Activated T-cell treated with anti-CD3 and anti-CD28 coated beads, Interleukin-2, amount 50 U/mL, for 1 hour (primary cell): ENCODE measurements at places on chromosomes 7 and 10.

GRCh38 chr10:94027197-94027596, 33.5 kb downstream of the PLCE1 start:
- no peak for DNase-seq

DNA sequence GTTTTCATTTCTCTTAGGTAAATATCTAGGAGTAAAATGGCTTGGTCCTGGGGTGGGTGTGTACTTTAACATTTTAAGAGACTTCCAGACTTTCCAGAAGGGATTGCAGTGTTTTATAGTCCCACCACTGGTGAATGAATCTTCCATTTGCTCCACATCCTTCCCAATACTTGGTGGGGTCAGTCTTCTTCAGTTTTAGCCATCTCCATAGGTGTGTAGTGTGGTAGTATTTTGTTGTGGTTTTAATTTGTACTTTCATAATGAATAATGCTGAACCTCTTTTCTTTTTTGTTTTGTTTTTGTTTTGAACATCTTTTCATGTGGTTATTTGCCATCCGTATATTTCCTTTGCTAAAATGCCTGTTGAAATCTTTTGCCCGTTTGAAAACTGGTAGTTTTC, 86.4 kb downstream of the ANKRD61 start:
- DNase-seq = no peak

DNA sequence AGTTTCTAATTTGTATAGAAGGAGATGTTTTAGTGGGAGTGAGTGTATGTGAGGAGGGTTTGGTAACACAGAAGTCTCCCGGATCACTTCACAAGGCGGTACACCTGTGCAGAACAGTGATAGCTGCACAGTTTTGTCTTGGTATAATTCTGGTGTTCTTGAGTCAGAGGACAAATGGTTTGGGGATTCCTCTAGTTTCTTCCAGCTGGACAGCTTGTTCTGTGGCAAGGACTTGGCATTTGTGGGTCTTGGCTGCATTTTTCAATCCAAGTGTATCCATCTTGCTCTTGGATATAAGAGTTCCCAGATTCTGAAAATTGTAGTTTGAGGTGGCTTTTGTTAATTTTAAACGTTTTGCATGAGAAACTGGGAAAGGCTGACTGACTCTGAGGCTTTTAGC, 135.7 kb downstream of the AHR start:
- no peak for DNase-seq

- no peak for DNase-seq
Observed at GRCh38 chr10:120403109-120403508, 53.9 kb upstream of the PLPP4 start.

DNA sequence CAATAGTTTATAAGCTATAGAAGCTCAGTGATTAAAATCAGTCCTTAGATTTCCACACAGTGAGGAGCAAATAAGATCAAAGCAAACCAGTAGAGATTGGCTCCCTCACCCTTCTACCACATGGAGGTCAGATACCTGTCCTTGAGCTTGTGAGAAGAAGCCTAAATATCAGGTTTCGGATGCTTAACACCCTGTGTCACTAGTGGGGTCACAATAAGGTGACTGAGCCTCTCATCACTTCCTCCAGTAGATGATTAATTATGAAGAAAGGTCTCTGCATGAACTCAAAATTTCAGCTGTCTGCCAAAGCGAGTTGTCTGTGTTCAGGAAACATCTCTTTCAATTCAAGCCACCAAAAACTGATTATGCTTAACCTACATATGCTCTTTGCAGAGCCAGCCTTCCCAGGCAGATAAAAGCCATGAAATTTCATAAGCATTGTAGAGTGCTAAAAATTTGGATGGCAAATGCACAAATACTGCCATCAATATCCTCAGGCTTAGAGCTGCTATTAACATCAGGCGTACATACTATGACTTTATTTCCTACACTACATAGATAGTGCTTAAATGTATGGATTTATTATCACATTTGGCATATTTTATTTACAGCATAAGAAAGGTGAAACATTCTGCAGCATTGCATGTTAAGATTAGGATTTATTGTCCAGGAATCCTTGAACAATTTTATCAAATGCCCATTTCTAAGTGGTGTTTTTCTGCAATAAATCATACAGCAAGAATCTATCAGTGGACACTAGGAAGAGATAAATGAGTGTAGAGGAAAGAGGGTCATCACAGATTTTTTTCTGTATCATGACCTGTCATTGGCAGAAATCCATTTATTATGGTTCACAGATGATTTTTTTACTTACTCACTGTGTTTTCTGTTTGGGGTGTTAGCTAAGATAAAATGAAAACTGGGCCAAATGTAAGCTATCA, 285.1 kb upstream of the SP8 start:
- no peak for DNase-seq

DNA sequence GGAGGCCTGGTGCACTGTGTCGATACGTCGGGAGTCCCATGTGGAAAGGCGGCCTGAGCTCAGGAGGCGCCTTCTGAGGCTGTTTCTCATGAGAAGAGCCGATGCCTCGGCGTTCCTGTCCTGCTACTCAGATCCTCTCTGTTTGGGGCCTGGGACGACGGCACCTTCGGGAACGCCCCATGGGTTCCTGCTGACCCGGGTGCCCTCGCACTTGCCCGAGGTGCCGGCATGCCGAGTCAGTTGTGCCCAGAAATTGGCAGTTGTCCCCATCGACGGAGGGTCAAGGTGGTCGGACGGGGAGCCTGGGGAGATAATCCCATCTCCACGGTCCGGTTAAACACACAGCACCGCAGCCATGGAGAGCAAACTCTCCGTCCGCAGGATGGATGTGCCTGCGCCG, 33.0 kb downstream of the NKX6-2 start:
- no peak for DNase-seq

GRCh38 chr10:47050618-47051455, 139.6 kb downstream of the PTPN20 start:
- DNase-seq = no peak

DNA sequence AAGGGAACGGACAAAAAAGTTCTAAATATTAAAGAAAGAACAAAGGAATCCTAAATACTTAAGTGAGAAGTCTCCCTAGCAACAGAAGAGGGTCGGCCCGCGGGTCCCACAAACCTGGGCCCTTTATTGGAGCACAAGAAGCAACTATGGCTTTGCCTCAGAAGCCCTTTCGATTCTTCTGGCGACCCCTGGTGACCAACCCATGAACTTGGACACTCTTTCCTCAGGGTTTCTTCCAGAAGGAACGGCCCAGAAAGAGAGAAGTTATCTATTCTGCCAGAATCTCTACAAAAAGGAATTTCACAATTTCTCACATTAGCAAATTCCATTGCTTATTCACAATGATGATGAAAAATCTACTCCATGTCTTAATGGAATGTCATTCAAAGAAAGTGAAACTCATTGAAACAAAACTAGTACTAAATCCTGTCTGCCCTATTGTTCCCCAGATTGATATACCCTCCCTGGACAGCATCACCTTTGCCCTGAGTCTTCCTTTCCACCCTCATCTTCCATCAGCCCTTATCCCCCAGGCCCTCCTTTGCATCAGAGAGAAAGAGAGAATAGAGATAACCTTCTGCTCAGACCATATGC, 43.7 kb downstream of the CPVL start:
- DNase-seq = peak; percentile 36

- DNase-seq = no peak
Observed at GRCh38 chr10:97687785-97688781, 1.0 kb upstream of the AVPI1 start.

GRCh38 chr10:118729641-118730258, 25.0 kb downstream of the CACUL1 start:
- no peak for DNase-seq

- DNase-seq = no peak
Observed at GRCh38 chr10:21744223-21744622, 210.2 kb downstream of the MLLT10 start.

DNA sequence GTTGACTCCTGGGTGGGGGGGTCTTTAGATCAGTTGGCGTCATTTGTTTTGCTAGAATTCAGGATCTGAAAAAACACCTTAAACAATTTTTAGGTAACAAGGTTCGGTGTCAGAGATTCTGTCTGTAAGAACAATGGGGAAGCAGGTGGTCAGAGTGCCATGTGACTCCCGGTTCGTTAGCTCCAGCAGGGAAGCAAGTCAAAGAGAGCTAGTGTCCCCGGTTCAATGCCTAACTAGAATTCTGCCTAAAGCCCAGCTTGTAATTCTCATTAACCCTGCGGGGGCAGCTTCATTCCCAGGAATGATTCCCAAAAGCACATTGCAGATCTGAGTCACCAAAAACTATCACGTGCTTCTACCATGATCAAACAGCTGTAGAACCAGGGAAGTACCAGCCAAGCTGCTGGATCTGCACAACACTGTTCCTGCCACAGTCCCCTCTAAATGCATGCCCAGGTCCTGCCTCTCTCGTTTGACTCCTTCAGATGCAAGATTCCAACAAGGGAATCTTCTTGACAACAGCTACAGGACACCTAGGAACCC, 664.3 kb upstream of the CELF2 start:
- DNase-seq = no peak

- DNase-seq = no peak
Observed at GRCh38 chr7:90345595-90346335, 751 bp upstream of the GTPBP10 start.

DNA sequence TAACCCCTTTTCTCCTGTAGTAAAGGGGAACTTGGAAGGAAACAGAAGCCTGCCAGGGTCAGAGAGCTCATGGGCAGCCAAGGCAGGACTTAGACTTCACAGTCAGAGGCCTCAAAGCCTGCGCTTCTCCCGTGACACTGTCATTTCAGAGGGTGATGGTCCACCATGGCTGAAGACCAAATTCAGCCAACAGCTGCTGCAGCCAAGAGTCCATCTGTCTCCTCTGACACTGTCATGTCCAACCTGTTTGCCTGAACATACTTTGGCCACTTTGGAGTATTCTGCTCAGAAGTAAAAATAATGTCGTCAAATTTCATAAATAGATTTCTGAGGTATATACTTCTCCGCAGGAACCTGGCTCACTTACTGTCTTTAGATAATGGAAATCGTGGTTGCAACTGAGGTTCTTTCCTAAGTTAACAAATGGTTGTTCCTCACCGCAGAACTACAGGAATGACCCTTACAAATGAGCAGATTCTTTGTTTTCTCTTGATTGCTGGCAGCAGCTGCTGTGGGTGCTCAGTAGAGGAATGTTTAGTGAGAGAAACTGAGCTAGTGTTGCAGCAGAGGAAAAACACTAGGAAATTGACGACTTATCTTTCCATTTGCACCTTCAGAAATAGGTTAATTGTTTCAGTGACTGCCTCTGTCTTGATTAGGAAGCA, 626.5 kb downstream of the SDK1 start:
- DNase-seq = no peak

DNA sequence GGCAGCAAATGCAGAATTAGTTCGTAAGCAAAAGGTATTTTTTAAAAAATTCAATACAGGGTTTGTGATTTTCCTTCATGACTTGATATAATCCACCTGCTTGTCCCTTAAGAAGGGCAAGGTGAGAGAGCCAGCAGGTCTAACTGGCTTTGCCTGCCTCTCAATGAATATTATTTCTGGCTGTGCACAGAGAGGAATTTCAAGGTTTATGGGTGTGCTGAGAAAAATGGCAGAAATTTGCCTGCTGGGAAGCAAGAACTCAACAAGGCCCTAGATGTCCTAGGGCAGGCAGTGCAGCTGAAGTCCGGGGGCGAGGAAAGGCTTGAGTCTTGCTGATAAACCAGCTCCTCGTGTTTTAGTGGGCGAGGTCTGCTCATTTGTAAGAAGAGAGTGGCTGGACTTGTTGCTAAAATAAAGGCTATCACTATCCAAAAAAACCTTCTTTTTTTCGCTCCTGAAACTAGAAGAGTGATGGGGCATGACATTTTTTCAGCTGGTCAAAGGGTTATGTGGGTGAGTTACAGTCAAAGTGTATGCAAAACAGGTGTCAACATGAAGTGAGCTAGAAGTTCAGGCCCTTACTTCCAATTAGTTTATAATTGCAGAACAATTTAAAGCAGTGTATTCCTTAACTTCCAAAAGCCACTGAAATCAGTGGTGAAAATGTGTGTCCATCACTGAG, 385.8 kb upstream of the KLF6 start:
- DNase-seq = no peak

DNA sequence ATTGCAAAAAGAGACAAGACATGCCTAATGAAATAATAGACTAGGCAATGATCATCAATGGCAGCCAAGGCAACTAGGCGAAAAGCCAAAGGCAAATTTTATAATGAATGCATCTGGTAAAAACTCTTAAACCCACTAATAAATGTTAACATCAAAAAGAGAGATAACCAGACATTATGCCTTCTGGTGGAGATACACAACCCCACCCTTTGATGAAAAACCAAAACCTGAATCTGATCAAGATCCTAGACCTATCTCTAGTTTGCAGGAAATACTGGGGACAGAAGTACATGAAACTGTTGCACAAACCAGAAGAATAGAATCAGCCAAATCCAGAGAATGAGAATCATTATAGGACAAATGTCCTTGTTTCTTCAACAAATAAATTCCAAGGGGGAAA, 22.0 kb upstream of the GSAP start:
- no peak for DNase-seq

GRCh38 chr7:35454575-35455385, 200.9 kb upstream of the TBX20 start:
- no peak for DNase-seq

DNA sequence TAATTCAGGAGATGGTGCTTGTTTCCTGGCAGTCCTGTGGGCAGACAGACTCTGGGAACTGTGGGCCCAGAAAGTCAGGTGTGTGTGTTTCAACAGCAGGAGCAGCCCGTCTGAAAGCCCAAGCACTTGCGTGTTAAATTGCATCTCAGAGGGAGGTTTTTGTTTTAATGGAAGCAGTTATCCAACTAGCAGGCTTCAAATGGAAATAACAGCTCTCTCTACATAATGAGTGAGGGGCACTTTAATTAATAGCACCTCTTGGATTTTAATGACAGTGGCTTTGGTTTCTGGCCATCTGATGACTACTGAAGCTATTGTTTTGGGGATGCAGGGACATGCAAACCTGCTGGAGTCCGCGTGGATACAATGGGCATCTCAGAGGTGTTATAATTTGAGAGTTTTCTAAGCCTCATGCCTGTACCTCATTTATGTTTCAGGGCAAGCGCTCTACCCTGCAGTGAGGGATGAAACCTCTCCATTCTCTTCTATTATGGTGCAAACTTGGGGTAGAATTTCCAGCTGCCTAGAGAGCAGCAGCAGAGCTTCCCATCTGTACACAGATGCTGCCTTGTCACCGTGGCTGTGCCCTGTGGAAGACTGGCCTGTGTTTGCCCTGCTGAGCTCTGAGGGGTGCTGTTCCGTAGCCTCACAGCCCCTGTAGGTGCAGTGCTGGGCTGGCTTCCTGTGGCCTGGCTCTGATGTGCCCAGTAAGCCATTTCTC, 206.6 kb upstream of the GPR26 start:
- no peak for DNase-seq

- no peak for DNase-seq
Observed at GRCh38 chr10:128151031-128151430, 24.8 kb upstream of the MKI67 start.

- no peak for DNase-seq
Observed at GRCh38 chr10:99233000-99233688, 2.5 kb downstream of the HPSE2 start.

- no peak for DNase-seq
Observed at GRCh38 chr10:17386616-17387075, 67.7 kb downstream of the ST8SIA6 start.

DNA sequence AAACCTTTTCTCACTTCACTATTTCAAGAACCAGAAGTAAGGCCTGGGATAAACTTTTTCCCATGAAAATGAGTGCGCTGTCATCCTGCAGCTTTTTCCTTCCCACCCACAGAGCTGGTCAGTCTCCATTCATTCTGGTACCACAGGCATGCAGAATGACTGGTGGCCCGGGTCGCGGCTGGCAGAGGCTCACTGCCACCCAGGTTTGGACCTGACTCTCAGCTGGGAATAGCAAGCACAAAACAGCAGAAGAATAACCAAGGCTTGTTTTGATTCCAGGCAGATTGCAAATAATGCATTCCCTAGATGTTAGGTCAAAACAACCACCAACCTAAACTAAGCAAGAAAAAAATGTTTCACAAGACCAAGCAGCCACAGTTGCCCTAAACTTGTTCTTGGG, 190.5 kb upstream of the NRP1 start:
- no peak for DNase-seq
